ENCODE measurements at places on chromosomes 2 and 18.

- DNase-seq = no peak
Observed at GRCh38 chr2:240611601-240612210, 13.6 kb upstream of the GPR35 start.

DNA sequence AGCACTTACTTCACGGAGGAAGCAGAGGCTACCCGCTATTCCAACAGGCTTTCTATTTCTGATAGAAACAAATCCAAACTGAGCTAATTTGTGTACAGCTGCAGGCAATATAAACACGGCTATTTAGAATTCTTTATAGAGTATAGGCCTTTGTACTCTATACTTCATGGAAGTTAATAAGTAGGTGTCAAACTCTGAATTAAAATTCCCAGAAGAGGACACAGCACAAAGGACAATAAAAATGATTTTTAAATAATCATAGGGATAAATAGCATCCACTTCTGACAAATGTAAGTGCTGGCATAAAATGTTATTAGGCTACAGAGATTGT lies 261.5 kb downstream of the AFF3 start:
- DNase-seq = no peak

DNA sequence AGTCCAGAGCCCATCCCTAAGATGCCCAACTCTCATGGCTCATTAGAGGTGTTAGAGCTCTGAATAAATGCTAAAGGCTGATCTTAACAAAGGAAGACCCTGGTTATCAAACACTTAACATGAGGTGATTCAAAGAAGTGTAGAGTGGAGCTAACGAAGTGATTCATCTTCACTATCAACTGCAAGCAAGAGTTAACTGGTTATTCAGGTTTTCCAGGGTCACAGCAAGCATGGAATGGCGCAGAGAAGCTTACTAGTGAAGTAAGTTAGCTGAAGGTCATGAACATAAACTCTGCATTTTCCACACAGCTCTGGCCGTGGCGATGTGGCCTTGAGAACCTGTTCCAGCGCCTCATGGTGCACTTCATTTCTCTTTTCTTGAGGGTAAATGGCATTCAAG lies 17.0 kb downstream of the RND3 start:
- DNase-seq = no peak

DNA sequence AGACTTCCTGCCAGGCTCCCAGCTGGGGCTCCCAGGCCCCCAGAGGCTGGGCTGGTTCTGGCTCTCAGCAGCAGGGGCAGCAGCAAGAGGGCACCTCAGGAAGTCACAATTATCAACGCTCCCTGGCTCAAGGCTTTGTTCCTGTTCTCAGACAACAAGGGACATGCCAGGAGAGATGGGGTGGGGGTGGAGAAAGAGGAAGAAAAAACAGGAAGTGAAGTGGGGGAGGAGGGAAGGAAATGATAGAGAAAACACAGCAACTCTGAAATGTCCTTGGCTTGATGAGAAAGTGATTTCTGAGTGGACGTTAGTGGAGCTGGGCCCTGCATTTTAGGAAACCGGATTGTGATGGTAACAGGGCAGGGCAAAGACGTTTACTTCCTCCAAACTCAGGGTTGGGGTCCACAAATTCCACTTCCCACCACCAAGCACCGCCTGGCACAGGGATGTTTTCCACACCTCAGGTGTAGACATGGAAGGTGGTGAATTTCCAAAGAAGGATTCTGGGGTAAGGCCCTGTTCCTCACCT lies 40.4 kb downstream of the CYRIA start:
- DNase-seq = no peak

GRCh38 chr2:24577481-24577880 lies 86.4 kb downstream of the NCOA1 start:
- no peak for DNase-seq

GRCh38 chr18:27996801-27997272 lies 180.1 kb downstream of the CDH2 start:
- DNase-seq = no peak

- DNase-seq = no peak
Observed at GRCh38 chr2:85593023-85593422, 2.5 kb upstream of the RNF181 start.

GRCh38 chr2:128219891-128220290 lies 98.8 kb downstream of the HS6ST1 start:
- DNase-seq = no peak

DNA sequence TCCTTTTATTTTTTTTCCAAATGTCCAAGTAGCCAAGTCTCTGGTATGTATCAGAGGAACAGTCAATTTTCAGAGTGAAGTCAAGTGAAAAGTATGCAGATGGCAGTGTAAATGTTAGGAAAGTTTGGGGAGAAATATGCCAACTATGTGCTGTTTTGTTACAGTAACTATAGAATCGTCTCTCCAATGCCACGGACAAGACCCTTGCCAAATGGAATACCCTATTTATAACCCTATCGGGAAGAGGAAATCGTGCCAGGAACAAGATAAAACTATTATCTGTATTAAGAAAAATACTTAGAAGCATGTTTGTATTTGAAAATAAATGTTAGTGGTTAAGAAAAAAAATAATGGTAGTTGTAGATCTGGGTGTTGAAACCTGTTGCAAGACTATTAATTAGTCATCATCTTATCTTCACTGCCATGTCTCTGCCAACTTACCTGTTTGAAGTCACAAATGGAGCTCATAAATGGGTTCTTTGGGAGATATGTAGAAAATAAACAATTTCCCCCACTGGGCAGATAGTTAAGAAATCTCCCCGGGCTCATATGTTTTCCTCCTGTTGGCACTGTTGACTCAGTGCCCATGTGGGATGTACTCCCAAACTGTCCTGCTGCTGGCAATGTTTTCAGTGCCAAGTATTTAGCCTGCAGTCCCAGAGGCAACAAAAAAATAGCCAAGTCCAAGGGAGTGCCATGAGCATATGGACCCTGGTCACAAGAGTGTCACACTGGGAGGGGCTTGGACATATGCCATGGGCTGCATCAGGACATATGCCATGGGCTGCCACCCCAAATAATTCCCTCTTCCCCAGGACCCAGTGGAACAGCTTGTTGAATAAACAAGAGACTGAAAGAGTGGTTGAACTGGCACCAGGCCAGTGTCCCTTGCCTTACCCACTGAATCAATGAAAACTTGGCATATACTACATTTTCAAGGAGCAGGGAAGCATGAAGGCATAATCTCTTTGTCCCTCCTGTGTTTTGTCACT lies 366.9 kb downstream of the OSR1 start:
- DNase-seq = no peak

- DNase-seq = no peak
Observed at GRCh38 chr2:168895771-168896170, 5.3 kb upstream of the G6PC2 start.

DNA sequence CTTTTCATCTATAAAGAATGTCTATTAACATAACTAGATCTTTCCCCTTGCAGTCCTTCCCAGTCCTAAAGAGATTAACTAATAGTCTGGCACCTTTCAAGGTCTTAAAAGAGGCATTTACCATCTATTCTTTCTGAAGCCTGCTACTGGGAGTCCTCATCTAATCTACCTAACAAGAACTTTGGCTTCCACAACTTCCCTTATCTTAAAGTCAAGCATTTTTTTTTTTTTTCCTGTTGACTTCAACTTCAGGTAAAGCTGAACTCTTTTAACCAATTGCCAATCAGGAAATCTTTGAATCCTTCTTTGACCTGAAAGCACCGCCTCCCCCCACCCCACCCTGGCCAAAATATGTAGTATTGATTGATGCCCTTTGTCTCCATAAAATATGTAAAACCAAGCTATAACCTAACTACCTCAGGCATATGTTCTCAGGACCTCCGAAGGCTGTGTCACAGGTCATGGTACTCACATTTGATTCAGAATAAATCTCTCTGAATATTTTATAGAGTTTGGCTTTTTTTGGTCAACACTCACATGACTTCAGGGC lies 168.6 kb downstream of the PTPRM start:
- DNase-seq = no peak

DNA sequence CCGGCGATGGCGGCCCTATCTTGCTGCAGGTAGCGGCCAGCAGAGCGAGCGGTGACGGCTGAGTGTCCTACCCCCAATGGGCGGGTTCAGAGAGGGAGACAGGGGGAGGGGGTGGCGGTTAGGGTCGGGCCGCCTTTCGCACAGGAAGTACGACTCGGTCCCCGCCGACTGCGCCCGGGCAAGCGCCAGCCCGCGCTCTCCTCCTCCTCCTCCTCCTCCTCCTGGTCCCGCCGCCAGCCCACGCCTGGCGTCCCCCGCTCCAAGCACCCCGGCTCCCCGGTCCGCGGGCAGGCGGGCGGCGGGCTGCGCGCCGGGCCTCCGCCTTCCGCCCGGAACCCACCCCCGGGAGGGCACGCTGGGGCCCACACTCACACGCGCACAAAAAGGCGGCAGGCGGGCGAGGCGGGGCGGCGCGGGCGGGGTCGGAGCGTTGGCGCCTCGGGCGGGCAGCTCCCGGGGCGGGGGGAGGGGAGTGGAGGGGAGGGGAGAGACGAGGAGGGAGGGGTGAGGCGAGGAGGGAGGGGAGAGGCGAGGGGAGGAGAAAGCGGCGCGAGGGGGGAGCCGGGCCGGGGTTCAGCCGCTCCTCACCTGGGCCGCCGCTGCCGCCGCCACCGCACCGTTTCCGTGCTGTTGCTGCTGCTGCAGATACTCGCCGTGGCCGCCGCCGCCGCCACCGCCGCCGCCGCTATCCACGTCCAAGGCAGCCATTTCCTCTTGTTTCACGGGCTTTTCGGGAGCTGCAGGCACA lies 1.2 kb downstream of the SP3 start:
- peak; percentile 93 for DNase-seq

Measured in activated T-cell treated with anti-CD3 and anti-CD28 coated beads for 4 hours (primary cell).